ENCODE measurements at places on chromosomes 12 and 14.

DNA sequence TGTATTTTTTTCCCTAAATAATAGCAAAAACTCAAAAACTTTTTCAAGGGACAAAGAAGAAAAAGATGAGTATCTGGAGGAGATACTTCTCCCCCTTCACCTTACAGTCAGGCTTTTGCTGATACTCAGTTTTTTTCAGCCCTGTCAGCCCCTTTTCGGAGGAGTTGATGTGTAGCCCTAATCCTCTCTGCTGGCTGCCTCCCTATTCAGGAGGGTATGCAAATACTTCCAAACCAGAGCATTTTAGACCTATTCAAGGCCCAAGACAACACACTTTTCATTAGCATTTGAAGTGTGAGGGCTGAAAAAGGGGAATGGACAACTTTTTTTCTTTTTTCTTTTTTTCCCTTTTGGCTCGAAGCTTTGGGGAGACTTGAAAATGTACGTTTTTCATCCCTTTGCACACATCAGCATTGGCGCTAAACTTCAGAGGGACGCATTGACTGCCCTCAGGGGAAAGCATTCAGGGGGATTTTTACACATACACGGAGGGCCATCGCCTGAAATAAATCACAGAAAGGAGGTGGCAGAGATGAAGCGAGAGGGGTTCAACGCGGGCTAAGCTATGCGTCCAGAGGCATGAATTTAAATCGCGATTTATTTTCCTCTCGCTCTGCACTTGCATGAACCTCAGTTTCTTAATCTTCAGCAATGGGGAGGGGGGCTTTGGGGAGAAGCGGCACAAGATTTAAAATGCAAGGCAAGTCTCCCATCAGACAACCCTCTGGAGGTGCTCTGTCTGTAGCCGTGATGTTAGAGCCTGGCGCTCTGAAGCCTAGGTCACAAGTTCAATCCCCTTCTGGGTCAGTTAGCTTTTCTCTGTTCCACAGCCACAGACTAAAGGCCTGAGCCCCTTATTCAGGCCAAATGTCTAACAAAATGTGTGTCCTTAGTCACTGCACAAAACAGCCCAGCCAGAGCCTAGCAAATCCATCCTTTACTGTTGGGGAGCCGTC, 86.3 kb downstream of the ASCL1 start:
- no peak for DNase-seq

DNA sequence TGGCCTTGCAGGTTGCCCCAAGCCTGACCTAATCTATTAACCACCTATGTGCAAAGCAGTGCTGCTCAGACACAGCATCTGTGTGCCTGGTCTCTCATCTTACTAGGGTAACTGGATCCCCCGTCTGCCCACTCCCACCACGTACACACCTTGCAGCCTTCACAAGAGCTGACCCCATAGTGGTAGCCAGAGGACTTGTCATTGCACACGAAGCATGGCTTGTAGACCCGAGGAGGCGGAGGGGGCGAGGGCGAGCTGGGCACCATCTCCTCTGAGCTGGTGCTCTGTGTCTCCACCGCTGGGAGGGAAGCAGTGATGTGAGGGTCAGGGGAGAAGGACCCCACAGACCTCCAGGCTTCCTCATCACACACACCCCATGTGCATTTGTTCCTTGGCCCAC, 8.4 kb upstream of the ITGB7 start:
- no peak for DNase-seq

DNA sequence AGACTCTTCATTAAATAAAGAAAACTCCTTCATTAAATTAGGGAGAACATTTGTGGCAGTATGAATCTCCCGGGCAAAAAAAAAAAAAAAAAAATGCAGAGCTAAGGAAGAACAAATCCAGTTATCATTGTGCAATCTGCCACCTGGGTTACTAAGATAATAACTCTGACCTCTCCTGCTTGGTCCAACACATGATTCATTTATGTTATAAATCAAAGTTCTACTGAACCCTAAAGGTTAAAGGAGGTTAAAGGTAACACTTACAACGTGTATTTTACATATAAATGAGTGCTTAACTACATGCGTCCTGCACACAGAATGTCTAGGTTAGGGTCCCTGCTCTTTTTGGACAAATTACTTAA, 4.2 kb downstream of the TGFB3 start:
- no peak for DNase-seq

DNA sequence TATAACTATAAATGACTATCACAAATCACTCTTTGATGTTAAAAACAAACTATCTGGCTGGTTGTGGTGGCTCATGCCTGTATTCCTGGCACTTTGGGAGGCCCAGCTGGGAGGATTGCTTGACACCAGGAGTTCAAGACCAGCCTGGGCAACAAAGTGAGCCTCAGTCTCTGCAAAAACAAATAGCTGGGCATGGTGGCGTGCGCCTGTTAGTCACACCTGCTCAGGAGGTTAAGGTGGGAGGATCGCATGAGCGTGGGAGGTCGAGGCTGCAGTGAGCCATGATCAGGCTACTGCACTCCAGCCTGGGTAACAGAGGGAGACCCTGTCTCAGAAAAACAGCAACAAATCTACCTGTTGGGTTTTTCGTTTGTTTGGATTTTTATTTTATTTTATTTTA, 5.4 kb downstream of the TXNRD1 start:
- no peak for DNase-seq

- no peak for DNase-seq
Observed at GRCh38 chr12:7116916-7117315, 7.9 kb upstream of the C1RL start.

DNA sequence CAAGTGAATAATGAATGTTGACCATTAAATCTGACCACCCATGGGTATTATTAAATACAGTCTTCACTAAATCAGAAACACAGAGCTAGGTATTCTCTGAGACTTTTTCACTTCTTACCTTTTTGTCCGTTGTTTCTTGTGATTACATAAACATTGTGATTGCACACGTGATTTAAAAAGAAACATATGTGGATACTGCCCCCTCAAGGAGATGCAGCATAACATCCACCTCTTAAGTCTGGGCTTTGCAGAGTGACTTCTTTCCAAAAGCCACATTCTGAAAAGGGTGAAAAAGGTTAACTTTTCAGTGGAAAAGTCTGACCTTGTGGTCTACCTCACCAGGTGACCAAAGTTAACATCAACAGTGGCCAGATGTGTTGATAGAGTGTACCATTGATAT, 185.5 kb upstream of the FAR2 start:
- no peak for DNase-seq

DNA sequence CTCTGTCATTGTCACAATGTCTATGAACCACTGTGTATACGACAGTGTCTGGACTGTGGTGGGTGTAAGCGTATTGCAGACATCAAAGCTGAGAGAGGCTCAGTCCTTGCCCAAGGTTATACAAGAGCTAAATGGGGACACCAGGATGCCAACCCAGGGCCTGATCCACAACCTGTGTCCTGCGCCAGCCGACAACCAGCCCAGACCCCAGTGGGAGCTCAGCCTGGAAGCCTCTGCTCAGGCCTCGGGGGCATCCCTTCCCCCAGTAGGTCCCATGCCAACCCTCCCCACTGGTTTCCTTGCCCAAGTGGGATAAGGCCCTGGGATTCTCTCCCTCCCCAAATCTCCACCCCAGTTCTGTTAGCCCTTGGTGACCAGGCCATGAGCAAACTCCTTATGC, 54.3 kb downstream of the LTBP2 start:
- no peak for DNase-seq

DNA sequence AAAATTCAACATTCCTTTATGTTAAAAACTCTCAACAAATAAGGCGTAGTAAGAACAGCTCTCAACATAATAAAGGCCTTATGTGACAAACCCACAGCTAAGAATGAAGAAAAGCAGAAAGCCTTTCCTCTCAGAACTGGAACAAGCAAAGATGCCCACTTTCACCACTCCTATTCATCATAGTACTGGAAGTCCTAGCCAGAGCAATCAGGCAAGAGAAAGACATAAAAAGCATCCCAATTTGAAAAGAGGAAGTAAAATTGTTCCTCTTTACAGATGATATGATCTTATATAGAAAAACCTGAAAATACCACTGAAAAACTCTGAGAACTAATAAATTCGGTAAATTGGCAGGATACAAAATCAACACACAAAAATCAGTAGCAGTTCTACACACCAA, 52.1 kb downstream of the STON2 start:
- no peak for DNase-seq

- no peak for DNase-seq
Observed at GRCh38 chr12:117053050-117053400, 46.2 kb downstream of the TESC start.

DNA sequence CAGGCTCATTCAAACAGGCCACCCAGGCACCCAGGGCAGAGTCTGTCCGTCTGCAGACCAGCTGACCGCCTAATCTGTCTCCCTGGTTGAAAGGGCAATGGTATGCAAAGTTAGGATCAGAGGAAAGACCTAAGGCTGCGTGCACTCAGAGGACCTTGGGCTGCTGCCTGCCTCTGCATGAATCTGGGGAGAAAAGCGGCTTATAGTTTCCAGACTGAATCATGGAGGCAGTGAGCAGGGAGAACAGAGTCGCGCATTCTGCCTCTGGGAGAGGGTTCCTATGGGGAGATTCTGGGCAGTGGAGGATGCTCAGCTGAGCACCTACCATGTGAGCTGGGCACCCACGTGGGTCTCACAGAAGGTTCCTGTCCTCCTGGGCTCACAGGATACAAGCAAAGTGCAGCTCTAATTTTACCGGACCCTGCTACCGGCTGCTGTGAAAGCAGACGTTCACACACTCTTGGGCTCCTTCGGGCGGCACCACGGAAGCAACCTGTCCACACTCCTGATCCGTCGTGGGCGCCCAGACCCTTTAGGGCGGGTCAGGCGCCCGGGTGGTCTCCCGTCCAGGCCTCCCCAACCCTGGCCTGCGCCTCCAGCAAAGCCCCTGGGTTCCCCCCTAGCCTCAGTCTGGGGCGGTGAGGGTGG, 772 bp downstream of the SCARB1 start:
- DNase-seq, result no peak

GRCh38 chr12:51954561-51955361, 3.3 kb downstream of the ACVR1B start:
- DNase-seq, result no peak

GRCh38 chr14:64915797-64916196, 1.5 kb downstream of the CHURC1 start:
- no peak for DNase-seq

GRCh38 chr12:39367494-39367893, 75.4 kb downstream of the KIF21A start:
- DNase-seq, result no peak

GRCh38 chr12:14238221-14238792, 127.2 kb upstream of the ATF7IP start:
- no peak for DNase-seq

- DNase-seq, result no peak
Observed at GRCh38 chr12:1488908-1489381, 105.4 kb downstream of the FBXL14 start.

DNA sequence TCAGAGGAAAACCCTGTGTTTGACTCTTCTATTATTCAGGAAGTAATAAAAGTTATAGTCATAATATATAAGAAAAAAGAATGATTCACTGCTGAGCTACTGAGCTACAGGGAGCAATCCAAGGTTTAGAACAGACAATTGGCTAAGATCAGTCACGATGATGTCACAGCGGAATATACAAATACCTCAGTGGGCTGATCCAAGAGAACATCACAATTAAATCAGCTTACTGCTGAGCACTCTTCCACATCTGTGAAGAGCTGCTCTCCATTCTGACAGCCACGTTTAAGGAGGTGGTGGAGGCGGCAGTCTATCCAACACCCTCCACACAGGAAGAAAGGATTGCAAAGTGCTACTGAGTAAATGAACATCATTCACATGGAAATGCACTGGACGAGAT, 271.0 kb downstream of the APAF1 start:
- DNase-seq, result no peak

Data from memory B cell (primary cell).